Activated CD4-positive, alpha-beta T cell treated with anti-CD3 and anti-CD28 coated beads for 36 hours (primary cell): ENCODE measurements at places on chromosomes 3 and 15. TPM values are rescaled to one million over a fixed set of nuclear protein-coding genes. Genes with fewer than 3 reads are reported as not detected.

GRCh38 chr15:58559904-58560588 is 128.3 kb downstream of the LIPC start:
- no peak for DNase-seq

DNA sequence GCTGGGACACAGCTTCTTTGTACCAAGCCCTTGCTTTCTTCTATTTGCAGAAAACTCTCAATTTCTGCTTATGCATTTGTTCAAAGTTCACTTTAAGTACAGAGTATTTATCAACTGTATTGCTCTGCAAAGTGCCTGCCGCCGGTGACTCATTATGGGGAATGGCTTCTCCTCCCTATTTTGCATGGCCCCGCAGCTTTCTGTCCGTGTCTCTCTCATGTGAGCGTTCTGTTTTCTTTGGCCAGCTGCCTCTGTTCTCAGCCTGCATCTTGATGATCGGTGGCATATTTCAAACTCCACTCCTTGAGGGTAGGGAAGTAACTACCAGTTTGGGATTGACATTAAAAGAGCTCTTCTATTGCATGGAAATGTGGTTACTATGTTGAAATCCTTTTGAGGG is 28.6 kb upstream of the ST8SIA2 start:
- DNase-seq: no peak

GRCh38 chr15:52307847-52308246 is 12.2 kb upstream of the MYO5C start:
- DNase-seq: no peak

DNA sequence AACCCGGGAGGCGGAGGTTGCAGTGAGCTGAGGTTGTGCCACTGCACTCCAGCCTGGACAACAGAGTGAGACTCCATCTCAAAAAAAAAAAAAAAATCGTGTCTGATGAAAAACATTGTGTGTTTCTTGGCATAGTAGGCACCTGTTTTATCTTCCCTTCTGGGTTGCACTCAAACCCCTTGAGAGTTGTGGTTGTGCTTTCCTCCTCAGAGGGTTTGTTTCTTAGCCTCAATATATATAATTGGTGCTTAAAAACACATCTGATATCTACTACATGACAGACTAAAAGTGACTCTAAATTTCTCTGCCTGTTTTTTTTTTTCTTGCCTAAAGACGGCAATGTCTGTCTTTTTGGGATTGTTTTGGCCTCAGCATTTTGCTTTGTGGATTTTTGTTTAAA is 7.6 kb downstream of the NR1D2 start:
- DNase-seq: no peak

DNA sequence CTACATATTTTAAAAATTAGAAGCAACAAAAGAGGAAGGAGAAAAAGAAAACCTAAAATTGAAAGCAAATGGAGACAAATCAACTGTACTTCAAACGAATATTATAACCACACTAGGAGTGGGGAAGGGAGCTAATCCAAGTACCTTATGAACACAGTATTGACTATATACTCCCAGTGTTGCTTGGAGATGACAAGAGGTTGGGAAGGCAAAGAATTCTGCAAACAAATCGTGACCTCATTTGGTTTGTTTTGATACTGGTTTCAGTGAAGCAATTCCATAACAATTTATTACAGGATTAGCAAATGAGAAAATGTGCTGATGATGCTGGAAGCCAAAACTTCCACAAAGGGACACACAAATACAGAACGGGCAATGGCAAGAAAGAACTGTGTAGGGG is 268.1 kb downstream of the ULK4 start:
- DNase-seq: no peak

GRCh38 chr15:92376109-92376508 is 17.6 kb upstream of the ST8SIA2 start:
- DNase-seq: no peak

GRCh38 chr15:68821190-68821840 is 620 bp upstream of the ANP32A start:
- peak; percentile 50 for DNase-seq

DNA sequence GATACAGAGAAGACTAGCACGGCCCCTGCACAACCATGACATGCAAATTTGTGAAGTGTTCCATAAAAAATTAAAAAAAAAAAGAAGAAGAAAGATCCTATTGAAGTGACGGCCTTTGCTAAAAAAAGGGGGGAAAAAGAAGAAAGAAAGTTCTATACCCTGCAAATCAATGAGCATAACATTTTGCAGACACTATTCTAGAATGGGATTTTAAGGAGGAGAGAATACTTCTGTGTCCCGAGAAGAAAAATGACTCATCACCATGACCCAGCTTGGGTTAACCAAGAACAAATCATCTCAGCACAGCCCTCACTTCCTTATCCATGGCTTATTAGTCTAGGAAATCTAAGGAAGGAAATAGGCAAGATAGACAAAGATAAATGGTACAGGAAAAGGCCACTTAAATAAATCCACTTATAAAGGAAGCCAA is 7.4 kb upstream of the SH3BP5 start:
- no peak for DNase-seq

- DNase-seq: no peak
Observed at GRCh38 chr15:76208084-76208785, 103.0 kb downstream of the ETFA start.

GRCh38 chr15:63264688-63265293 is 12.6 kb upstream of the APH1B start:
- no peak for DNase-seq

DNA sequence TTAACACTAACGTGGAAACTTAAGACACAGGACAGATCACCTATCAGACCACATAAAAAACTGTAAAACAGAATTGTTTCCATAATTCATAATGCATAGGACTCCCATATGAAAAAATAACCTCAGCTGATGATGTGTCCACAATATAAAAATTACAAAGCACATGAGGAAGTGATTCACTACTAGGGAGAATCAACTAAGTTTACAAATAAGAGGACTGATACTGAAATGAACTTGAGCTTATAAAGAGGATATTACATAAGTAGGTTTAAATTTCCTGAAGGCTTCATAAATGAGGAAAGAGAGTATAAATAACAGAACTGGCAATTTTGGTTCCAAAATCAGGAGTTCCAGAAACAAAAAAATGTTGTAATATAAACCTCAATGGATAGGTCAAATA is 111.9 kb downstream of the SAMMSON start:
- DNase-seq: no peak

- DNase-seq: no peak
Observed at GRCh38 chr3:2978977-2979732, 131.0 kb downstream of the IL5RA start.

The ATRIP gene
- 21.0 TPM for total RNA-seq

The ENTPD3 gene
- total RNA-seq: not detected

The BNC1 gene
- not detected for total RNA-seq

The LRRIQ4 gene
- 0.12 TPM for total RNA-seq

The NR1I2 gene
- 0.40 TPM for total RNA-seq

The MST1 gene
- total RNA-seq: 8.7 TPM

The LPCAT4 gene
- 44.4 TPM for total RNA-seq
